MG63 (cell line): ENCODE measurements at places on chromosomes 13 and 19.

GRCh38 chr13:23632741-23633140 lies 62.5 kb downstream of the TNFRSF19 start:
- no peak for DNase-seq

DNA sequence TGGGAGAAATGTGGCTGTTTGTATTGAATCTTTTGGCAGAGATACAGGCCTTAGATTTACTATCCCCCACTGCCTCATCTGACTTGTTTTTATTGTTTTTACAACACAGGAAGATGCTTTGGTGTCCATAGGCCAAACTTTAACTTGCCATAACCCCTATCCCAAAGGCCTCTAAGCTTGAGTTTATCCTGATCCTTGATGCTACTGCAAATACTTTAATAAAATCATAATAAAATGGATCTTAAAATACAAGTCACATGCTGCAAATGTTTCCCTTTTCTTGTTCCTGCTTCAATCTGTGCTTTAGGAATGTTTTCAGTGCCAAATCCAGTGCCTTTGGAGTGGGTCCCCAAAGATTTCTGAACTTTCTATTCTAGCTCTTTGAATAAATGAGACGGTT lies 770.6 kb downstream of the DACH1 start:
- no peak for DNase-seq

GRCh38 chr19:53808710-53809125 lies 15.4 kb downstream of the NLRP12 start:
- peak; percentile 30 for DNase-seq

GRCh38 chr19:42267644-42268141 lies 1.4 kb upstream of the CIC start:
- no peak for DNase-seq

- DNase-seq = no peak
These were observed 2.7 kb upstream of the RPS15 start for GRCh38 chr19:1435378-1435989.

DNA sequence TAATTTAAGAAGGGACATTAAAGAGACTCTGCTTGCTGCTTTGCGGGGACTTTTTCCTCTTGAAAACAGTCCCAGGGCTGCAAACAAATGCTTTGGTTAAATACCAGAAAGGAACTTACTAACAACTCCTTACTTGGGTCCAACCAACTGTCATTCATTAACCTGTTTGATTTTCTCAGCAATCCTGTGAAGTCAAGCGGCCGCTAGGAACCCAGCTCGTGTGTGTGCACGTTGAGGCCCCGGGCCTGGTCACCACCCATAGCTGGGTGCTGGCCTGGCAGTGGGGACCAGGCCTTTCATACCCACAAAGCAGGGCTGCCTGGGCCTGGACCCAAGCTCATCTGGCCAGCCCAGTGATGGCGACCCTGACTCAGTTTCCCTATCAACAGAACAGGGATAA lies 50.7 kb downstream of the C1QTNF9 start:
- DNase-seq = no peak

DNA sequence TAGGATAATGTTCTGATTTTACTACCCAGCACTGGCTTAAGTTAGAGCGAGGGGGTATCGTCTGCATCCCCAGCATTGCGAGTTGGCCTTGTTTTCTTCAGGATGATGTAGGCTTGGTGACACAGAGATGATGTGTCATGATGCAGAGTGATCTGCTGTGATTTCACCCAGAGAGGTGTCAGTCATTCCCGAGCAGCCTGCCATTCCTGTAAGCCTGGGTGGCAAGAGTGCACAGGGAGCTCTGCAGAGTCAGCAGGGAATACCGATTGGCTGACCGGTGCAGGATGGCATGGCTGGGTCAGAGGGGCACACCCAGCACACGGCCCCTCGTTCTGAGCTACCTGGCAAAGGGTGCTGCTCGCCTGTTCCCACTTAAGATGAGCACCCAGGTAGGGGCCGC lies 15.8 kb upstream of the GJB6 start:
- no peak for DNase-seq

DNA sequence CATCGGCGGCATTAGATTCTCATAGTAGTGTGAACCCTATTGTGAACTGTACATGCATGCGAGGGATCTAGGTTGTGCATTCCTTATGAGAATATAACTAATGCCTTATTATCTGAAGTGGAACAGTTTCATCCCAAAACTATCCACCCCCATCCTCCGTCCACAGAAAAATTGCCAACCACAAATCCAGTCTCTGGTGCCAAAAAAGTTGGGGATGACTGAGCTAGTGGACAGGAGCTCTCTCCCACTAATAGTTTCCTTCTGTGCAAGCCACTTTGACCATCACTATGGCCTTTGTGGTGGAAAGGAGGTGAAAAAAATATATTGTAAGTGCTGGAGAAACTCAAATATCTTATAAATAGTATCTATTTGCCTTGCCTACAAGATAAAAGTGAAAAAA lies 857.8 kb downstream of the DIAPH3 start:
- no peak for DNase-seq

DNA sequence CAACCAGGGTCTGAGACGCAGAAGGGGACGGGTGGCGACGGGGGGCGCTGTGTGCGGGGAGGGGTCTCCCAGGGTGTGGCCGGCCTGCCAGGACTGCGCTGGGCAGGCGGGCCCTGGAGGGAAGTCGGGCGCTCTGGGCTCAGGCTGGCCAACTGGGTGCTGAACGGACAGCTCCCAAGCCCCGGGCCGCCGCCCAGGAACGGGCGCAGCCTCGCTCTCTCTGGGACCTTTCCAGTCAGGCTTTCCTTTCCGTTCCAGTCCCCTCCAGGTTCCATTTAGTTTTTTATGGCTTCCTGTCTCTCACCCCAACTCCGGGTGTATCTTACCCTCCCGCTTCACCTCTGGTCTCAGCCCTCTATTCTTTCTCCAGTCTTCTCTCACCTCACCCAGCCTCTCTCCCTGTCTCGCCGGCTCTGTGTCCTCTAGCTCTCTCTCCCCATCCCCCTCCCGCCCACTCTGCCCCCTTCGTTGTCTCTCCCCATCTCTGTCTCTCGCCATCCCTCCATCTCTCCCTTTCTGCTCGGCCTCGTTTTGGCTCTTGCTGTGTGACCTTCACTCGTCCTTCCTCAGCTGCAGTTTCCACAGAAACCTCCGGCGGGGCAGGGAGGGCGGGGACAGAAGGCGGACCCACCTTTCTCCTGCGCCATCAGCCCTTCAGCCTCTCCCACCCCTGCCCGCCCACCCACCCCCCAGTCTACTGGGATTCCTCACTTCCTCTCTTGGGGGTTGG lies 3.3 kb upstream of the ATP1A3 start:
- DNase-seq = peak; percentile 54

- peak; percentile 44 for DNase-seq
These were observed 359.3 kb downstream of the EFNB2 start for GRCh38 chr13:106176117-106176516.

- DNase-seq = no peak
These were observed 157.4 kb downstream of the EFNB2 start for GRCh38 chr13:106377931-106378662.

DNA sequence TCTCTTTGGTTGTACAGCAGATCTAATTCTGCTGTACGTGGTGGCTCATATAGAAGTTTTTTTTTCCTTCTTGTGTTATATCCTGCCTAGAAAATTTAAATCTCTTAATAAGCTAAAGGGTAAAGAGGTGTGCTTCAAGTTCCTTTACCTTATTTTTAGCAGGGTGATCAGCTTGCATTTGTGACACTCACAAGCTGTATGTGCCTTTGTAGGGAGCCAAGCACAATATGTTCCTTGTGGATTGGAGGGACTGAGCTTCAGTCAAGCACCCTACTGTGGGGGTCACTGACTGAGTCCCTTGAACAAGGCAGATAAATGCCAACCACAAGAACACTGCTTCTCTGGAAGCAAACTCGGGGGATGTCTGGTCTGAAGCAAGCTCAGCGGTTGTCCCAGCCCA lies 12.6 kb upstream of the ERICH6B start:
- no peak for DNase-seq

- DNase-seq = peak; percentile 35
These were observed 1.0 kb downstream of the EPOR start for GRCh38 chr19:11382898-11383705.

DNA sequence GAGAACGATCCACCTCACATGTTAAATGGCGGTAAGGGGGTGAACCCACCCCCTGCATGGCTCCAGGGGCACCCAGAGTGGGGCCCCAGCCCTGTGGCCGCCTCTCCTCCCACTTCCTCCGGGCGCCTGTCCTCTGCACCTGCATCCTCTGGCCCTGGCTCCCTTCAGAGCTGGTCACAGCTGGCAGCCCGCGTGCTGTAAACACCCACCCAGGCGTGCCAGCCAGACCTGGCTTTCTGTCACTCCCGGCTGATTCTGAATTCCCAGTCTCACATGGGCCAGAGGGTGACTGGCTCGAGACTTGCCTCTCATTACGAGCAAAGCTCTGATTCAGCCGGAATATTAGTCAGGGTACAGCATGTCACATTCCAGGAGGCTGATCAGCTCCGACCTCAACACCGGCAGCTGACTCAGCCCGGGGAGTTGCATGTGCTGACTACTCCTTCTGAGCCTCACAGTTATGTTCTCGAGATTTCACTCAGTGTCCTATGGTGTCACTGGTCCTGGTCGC lies 75.1 kb downstream of the GNG7 start:
- DNase-seq = peak; percentile 92

DNA sequence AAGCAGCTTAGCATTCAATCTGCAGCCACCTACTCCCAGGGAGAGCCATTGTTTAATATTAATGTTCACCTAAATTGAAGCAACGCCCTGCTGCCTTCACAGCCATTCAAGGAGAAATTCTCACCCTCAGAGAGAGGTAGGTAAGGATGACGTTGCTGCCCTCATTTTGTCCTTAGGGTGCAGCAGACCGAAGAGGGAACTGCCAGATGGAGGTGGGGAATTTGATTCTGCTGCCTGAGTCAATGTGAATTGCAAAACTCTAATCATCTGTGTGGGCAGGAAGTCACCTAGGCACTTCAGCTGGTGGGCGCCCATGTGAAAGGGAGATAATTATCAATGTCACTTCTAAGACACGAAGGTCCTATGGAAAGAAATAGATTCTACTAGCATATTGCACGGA lies 503.4 kb downstream of the TBC1D4 start:
- no peak for DNase-seq

GRCh38 chr19:18385675-18386542 lies at the start of gene GDF15:
TSS of gene GDF15 (plus strand) at chr19:18386158. CDS start at chr19:18386190, 32 bp downstream.
- peak; percentile 82 for DNase-seq

DNA sequence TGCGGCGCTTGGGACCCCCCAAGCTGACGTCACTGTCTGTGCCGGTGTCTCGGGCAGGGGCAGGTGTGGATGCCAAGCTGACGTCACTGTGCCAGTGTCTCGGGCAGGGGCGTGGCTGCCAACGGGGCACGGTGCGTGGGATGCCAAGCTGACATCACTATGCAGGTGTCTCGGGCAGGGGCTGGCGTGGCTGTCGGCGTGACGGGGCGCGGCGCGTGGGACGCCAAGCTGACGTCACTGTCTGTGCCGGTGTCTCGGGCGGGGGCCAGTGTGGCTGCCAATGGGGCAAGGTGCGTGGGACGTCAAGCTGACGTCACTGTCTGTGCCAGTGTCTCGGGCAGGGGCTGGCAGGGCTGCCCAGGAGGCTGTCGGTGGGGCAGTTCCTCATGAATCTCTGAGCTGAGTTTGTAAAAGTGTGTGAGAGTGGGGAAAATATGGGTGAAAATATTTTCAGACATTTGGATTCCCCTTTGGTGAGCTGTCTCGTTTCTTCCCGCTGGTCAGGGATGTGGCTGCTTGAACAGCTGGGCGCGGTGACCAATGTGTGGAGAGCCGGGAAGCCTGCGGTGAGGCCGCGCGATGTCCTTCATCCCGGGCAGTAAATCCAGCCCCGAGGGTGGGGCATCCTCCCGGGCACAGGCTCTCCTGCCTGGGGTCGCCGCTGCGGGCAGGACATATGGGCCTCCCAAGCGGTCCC lies 25.2 kb downstream of the MCF2L start:
- DNase-seq = peak; percentile 24

GRCh38 chr19:50252111-50252886 lies 48.9 kb downstream of the MYH14 start:
- no peak for DNase-seq
